ENCODE measurements at places on chromosomes 1 and 21.

DNA sequence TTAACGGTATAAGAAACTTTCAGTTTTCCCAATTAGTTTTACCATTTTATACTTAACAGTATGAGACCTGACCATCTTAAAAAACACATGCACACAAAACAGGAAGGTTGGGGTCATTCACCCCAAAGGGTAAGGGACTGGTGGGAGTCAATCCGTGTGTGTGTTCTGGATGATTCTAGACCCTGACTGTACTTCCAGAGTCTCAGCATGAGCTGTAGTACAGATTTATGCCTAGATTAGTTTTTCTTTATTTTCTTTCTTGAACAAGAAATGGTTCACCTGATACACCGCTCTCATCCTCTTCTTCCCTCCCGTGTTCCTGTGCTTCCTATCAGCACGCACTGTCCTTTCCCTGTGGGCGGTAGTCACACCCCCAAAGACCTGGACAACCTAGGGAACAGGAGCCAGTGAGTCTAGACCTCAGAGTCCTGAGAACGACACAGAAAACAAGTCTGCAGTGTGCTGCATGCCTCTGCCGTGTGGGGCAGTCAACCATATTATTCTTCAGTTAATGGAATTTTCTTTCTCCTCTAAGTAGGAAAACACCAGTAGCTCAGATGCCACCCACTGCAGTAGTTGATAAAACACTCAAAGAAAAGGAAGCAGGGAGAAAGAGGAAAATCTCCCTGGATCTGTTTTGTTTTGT lies 38.9 kb upstream of the MRPS6 start:
- DNase-seq, result no peak

DNA sequence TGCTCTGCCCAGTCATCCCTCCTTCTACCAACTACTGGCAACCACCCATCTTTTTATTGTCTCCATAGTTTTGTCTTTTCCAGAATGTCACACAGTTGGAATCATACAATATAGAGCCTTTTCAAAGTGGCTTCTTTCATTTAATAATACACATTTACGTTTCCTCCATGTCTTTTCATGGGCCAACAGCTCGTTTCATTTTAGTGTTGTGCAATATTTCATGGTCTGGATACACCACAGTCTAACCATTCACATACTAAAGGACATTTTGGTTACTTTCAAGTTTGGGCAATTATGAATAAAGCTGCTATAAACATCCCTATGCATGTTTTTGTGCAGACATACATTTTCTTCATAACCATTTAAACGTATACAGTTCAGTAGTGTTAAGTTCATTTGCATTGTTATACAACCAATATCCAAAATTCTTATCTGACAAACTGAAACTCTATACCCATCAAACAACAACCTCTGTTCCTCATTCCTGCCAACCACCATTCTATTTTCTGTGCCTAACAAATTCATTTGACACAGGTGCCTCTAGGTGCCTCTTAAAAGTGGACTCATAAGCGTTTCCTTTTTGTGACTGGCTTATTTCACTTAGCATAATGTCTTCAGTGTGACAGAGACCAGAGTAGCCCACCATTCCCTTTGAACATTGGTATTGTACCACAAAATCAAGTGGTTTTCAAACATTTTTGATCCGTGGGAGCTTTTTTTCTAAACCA lies 138.1 kb downstream of the NR5A2 start:
- no peak for DNase-seq

DNA sequence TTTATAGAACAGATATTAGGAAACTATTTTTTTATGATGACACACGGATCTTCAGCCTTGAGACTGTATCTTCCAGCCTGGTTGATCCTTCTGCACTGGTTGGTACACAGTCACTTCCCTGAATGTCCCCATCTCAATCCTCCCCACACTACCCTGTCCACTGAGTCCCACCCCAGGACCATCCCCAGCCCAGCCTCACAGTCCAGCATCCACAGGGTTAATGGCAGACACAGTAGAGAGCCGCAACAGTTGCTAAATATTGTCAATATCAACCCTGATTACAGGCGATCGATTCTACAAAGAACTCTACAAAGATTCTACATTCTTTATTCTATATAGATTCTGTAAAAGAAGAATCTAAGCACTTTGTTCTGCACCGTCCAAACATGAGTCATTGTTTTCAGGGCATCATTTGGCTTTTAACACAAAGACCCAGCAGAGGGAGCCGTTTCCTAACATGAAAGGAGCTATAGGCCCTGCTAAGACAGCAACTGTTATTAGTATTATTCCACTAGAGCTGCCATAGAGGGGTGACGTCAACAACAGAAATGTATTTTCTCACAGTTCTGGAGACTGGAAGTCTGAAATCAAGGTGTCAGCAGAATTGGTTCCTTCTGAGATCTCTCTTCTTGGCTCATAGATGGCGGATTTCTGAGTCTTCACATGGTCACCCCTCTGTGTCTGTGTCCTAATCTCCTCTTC lies 30.1 kb upstream of the IFNAR2 start:
- peak; percentile 93 for DNase-seq

DNA sequence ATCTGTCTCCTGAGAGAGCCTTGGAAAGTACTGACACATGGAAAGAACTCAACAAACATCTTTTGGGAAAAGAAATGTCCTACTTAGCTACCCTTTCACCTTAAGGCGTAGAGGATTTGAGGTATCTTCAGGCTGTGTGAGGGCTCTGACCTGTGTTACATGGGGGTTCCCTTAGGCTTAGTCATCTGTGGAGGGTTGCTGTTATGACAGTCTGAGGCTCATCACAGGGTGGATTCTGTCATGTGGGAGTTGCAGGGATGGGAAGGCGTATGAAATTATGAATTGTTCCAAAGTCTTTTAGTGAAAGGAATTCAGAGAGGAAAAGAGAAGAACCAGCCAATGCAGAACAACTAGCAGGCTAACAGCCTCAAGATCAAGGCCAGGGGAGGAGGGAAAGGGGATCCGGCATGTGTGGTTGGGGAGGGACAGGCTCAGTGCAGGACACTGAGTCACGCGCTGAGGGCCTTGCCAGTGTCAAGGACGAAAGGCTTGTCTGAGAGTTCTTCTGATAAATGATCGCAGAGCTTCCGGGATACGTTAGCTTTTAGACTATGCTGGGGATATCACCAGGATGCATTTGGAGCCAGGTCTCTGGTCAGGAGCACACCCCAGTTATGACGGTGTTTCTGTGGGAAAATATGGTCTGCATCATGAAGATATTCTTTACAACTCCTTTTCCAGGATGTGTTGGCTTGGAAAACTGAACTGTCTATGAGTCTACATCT lies 24.6 kb upstream of the PLA2G2C start:
- DNase-seq, result no peak

- no peak for DNase-seq
Observed at GRCh38 chr1:184941410-184941733, 32.9 kb downstream of the NIBAN1 start.

DNA sequence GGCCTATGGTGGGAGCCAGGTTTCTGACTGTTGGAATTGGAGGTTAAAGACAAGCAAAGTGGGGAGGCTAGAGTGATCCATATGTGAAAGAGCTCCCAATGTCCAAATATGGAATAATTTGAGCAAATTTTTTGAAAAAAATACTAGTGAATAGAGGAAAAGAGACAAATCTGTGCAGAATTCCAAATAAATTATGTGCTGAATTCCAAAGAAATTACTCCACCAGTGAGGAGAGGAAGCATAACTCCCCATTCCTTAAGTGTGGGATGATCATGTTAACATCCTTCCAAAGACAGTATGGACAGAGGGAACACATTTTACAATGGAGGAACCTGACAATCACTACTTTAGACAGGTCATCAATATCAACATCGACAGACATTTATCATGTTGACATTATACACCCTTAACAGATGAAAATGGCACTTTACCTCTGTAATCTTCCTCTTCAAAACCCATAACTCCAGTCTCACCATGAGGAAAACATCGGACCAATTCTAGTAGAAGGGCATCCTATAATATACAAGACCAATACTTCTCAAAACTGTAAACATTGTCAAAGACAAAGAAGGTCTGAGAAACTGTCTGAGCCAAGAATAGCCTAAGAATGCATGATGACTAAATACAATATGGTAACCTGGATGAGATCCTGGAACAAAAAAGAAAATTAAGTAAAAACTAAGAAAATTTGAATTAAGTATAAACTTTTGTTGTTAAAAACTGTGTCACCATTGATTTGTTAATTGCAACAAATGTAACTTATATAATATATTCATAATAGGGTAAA lies 71.5 kb upstream of the RGS4 start:
- peak; percentile 57 for DNase-seq

DNA sequence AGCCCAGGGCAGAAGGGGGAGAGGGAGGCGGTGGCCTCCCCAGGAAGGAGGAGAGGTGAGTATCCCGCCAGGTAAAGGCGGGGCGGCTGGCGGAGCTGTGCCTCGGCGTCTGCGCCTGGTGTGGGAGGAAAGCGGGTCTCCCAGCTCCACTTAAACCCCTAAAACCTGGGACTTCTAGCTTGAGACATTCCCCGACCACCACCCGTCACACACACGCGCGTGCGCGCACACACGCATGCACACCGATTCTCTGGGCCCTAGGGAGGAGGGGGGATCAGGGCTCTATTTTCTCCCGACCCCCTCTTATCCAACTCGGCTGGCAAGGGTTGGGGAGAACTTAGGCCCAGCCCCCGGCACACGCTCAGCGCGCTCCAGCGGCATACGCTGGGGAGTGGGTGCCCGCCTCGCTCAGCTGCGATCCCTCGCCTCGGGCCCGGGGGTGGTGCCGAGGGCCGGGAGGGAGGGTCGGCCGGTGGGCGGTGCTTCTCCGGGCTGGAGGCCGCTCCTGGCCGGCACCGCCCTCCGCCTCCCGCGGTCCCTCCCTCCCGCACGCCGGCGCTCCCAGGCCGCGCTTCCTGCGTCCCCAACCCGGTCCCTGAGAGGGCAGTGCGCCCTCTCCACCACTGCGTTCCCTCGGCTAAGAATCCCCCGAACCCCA lies at the start of gene TMEM51:
Gene TMEM51, plus strand, starts transcription at position 564 of the 658 bp plus-strand sequence. CDS start 61,341 bp downstream, outside the sequence.
- DNase-seq, result peak; percentile 58

DNA sequence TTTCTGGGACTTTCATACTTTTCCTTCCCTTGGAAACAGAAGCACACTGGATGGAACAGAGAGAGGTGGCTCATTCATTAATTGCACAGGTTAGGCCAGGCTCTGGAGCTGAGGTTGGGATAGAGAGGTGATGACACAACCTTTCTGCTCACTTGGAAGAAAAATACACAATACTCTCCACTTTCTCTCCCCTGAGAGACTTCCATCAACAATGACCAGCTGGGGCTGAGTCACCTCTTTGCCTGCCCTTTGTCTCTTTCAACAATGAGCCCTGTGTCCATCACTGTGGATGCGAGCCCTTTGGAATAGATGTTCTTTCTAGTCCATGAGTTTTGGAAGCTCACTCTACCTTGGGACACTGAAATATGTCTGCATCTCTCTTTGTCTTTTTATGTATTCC lies 43.1 kb downstream of the ATP2B4 start:
- DNase-seq, result peak; percentile 79

GRCh38 chr1:203124546-203125317 lies 2.8 kb upstream of the ADORA1 start:
- DNase-seq, result no peak

DNA sequence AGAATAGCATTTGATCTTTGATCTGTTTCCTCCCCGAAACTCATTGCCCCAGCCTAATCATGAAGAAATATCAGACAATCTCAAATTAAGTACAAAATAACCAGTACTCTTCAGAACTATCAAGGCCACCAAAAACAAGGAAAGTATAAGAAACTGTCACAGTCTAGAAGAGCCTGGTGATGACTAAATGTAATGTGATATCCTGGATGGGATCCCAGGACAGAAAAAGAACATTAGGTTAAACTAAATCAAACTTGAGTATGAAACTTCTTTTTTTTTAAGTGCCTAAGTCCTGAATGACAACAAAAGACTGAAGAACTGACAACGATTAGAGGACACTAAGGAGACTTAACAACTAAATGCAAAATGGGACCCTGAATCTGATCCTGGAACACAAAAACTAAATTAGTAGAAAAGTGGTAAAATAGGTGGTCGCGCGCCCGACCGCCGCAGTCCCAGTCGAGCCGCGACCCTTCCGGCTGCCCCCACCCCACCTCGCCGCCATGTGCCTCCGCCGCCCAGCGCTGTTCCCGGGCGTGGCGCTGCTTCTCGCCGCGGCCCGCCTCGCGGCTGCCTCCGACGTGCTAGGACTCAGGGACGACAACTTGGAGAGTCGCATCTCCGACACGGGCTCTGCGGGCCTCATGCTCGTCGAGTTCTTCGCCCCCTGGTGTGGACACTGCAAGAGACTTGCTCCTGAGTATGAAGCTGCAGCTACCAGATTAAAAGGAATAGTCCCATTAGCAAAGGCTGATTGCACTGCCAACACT lies 5.5 kb upstream of the PRKAB2 start:
- peak; percentile 72 for DNase-seq

- no peak for DNase-seq
Observed at GRCh38 chr1:203025686-203026030, 633 bp upstream of the PPFIA4 start.

DNA sequence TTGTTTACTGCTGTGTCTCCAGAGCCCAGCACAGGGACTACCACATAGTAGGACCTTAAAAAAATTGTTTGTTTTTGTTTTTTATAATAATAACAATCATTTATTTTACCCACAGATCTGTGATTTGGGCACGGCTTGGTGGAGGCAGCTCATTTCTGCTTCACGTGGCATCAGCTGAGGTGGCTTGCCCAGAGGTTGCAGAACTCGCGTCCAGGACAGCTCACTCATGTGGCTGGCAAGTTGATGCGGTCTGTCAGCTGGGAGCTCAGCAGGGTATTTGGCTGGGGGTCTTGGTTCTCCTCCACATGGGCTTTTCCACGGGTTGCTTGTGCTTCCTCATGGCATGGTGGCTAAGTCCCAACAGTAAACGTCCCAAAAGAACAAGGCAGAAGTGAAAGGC lies 2.9 kb upstream of the SYNC start:
- DNase-seq, result no peak

DNA sequence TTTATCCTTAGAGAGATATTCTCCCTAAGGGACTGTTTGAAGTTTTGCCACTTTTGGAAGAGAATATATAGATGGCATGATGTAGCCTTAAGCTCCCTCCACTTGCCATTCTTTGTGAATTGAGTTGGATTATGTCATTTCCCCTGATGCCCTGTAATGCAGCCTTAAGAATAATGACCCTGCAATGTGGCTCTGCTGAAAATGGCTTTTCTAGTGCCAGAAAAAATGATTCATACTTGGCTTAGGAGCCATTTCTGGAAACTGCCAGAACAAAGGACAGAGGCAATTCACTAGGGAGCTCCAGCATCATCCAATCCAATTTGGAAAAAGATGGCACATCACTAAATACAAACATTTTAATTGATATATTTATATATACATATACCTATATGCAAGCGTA lies 265.3 kb downstream of the SPATA17 start:
- DNase-seq, result peak; percentile 66

GRCh38 chr1:203526572-203526971 lies 32.6 kb downstream of the OPTC start:
- no peak for DNase-seq

DNA sequence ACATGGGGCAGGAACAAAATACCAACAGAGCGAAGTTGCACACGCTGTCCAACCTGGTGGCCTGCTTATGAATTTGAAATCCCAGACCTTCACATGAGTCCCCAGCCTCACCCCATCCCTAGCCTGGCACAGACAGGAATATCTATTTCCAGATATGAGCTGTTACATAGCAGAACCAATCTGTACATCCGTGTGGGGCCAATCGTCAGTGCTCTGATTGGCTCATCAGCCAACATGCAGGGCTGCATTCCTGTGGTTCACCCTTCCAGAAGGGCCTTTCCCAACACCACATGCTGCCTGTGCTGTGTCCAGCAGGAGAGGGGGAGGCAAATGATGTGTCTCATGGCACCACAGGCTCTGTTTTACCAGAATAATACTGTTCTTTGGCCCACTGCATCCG lies 31.3 kb downstream of the CCN1 start:
- DNase-seq, result peak; percentile 99
